ENCODE measurements at places on chromosomes 7 and 10. TPM values are rescaled to one million over a fixed set of nuclear protein-coding genes. Genes with fewer than 3 reads are reported as not detected.

Gene OGDHL
- total RNA-seq, result 0.46 TPM

Gene NANOS1
- total RNA-seq, result 2.9 TPM

Gene FAM25G
- total RNA-seq, result 0.73 TPM

Gene GCK
- total RNA-seq, result 0.05 TPM

Gene SFMBT2
- 7.0 TPM for total RNA-seq

Gene ADAM12
- total RNA-seq, result 4.0 TPM

Measured in A549 treated with AZD2906 at 1 μM for 4 hours (cell line).